ENCODE measurements at places on chromosomes 11 and 22. TPM values are rescaled to one million over a fixed set of nuclear protein-coding genes. Genes with fewer than 3 reads are reported as not detected.

Gene DDIAS
- not detected for total RNA-seq

DNA sequence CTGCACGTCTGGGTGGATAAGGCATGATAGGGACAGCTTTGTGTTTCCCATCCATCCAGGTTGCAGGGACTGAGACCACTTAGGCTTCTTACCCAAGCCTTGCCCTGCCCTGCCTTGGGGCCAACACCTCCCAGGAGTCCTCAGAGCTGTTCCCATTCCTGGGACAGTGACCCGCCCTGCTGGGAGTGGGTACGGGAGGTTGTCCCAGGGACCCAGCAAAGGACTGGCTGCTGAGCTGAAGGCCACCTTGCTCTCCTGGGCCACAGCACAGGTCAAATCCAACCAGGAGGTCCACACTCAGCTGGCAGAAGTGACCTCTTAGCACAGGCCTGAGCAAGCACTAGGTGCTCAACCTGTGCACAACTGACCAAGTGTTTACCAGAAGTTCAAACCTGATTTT lies 16.9 kb upstream of the ARHGEF17 start:
- H3K4me1 ChIP-seq = peaks cover 19% of the 10 kb centered on the region
- H3K27ac ChIP-seq = no peak overlapping the region
- H3K36me3 ChIP-seq = no peaks in the 10 kb centered on the region

Gene XBP1
- 612 TPM for total RNA-seq

Gene TMEM45B
- 80.6 TPM for total RNA-seq

Gene SLC29A2
- total RNA-seq = 9.8 TPM

Gene NLRP14
- total RNA-seq = not detected

- DNase-seq = no peak
- peaks cover 36% of the 10 kb centered on the region for H3K36me3 ChIP-seq
- H3K27me3 ChIP-seq = no peaks in the 10 kb centered on the region
- no peak overlapping the region for H3K4me3 ChIP-seq
- peak overlapping the region; percentile 38 for H3K27ac ChIP-seq
Observed at GRCh38 chr22:21624120-21624879, 5.5 kb downstream of the YDJC start.

Gene RPLP2
- total RNA-seq = 360 TPM

DNA sequence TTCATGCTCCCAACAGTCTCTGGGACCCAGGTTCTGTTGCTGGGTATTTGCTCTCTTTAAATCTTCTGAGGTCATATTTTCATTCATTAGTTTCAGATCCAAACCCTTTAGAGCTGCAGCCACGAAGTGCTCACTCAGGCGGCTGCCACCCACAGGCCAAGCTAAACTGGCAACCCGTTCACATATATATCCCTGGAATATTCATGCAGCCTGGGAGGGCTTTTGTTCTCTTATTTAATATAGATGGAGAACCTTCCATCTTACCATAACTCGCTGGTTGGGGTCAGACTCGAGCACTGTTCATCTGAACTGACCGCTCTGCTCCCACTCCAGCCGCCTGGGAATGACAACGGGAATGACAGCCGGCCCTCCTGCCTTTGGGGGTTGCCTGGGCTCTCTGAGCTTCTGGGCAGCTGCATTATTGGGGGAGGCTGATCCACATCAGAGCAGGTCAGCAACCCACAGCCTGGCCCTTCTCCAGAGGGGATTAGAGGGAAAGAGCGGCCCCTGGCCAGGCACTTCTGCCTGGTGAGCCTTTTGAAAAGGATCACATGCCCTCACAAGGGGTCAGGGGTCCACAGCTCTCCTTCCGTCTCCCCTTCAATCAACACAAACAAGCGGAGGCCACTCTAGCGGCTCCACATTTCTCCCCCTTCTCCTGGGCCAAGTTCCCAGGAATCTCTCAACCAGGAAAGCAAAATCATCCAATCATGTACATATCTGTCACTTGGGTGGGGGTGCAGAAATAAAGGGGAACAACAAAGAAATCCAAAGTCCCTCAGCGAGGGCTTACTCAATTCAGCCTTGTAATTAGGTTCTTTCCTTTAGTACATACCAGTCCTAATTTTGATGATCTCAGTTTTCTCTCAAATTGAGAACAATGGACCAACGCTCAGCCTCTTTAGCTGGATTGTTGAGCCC lies 11.8 kb downstream of the TMEM184B start:
- peak overlapping the region; percentile 80 for H3K27ac ChIP-seq
- H3K4me3 ChIP-seq = peak overlapping the region; percentile 10
- H3K36me3 ChIP-seq = no peaks in the 10 kb centered on the region
- H3K27me3 ChIP-seq = no peaks in the 10 kb centered on the region
- H3K4me1 ChIP-seq = peaks cover 57% of the 10 kb centered on the region
